ENCODE measurements at places on chromosomes 7 and 10.

- no peak for DNase-seq
Measured at GRCh38 chr7:131466735-131467365, 89.6 kb downstream of the PODXL start.

GRCh38 chr10:26938578-26938977 is 77.8 kb upstream of the ABI1 start:
- no peak for DNase-seq

DNA sequence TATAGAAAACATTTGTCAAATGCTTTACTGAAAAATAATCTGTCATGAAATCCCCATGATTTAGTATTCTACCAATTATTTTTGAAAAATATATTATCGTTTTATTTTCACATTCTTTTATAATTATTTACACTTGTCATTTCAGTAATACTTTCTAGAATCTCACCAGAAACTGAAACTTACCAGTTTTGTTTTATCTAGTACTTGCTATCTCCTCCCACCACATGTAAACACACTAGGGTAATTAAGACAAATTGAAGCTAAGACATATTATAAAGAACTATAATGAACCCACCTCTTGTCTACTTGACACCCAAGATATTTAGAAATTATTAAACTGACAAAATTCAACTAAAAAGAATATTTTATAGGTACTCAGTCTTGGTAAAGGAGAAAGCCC is 51.5 kb upstream of the GRM3 start:
- DNase-seq: no peak

- peak; percentile 31 for DNase-seq
Measured at GRCh38 chr7:98619450-98620321, 2.6 kb downstream of the NPTX2 start.

DNA sequence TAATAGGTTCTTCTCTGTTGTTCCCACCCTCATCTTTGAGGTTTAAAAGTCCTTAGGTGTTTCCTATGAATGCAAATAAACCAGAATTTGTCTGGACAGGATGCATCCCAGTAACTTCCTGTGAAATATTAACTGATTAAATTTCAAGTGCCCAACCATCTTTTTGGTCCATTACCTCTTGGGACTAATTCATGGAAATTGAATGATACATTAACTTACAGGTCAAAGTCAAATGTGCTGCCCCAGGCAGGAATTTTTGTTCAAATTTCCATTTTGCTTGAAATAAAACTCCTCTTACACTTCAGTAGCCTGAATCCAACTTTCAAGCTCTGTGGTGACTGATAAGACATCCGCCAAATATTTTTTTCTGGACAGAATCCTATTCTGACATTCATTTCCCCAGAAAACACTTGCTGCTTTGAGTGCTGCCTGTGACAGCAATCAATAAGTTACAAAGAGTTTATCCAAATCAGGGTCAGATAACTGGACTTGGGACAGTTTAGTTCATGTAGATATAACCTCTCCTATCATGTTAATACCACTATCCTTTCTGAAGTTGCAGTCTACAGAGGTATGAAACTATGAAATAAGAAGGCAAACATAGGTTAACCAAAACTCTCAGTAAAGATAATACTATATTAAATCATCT is 383.5 kb downstream of the POM121L12 start:
- DNase-seq: no peak

DNA sequence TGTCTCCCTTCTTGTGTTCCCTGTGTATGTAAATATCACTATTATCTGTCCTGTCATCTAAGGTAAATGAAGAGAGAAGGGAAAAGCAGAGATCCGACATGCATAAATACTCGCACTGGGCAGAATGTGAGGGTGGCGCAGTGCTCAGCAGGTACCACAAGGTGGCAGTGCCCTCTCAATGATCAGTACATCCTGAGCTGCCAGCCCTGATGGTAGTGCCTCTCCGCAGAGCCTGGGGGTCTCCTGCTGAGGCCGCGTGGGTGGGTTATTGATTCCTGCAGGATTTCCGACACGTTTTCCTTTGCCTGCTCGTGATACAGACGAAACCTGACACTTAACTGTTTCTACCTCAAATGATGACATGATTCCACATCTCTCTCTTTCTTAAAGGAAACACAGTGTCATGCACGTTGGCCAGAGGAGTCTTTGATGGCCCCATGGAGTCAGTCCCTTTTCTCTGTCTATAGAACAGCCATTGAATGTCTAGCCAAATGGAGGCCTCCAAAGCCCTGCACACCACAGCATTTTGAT is 19.8 kb downstream of the RGR start:
- peak; percentile 48 for DNase-seq

- DNase-seq: no peak
Measured at GRCh38 chr7:1925349-1925748, 255.3 kb downstream of the ELFN1 start.

GRCh38 chr7:25913598-25914224 is 238.3 kb upstream of the NFE2L3 start:
- DNase-seq: no peak

DNA sequence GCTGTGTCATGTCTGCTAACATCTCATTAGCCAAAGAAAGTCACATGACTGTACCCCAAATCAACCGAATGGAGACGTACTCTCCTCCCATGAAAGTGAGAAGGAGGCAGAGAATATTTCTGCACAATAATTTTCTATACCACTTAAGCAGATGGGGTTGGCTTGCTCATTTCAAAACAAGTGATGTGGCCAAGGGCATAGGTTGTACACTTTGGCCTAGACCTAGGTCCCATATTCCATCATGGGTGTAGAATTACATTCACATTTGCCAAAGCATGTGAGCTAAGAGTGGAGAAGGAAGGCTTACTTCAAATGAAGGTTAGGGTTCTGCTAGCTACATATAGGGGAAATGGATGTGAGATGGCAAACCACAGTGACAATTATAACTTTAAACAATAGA is 83.0 kb downstream of the ZNF365 start:
- no peak for DNase-seq

DNA sequence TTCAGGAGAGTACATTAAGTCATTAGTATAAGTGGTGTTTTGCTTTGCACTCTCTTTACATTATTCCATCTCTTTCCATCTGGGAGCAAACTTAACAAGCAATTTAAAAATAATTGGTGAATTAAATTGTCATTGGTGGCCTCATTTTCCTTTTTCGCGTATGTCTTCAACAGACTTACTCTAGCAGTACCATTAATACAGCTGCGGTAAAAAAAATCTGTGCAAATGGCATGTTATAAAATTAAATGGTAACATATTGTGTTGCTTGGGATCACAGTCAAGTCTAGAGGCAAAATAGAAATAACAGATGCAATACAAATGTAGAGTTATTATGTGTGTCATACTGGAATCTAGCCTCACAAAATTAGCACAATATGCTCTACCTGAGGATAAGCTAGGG is 322.4 kb downstream of the PCDH15 start:
- DNase-seq: no peak

GRCh38 chr7:129865925-129866201 is 86.9 kb downstream of the UBE2H start:
- no peak for DNase-seq

- DNase-seq: no peak
Measured at GRCh38 chr10:86363184-86363832, 3.3 kb downstream of the GRID1 start.

Data from fibroblast of skin of abdomen (primary cell).